ENCODE measurements at places on chromosomes 6 and 20.

DNA sequence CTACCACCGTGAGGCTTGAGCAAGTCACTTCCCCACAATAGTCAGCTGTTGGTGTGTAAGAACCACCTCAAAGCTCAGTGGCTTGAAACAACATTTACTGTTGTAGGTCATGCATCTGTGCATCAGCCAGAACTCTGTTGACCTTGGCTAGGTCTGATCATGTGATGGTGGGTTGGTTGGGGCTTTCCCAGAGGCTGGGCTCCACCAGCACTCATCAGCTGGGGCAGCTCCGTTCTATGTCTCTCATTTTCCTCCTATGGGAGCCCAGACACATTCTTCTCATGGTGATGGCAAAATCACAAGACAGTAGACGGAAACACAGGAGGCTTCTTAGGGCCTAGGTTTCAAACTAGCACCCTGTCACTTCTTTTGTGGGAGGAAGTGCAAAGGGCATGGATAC, 42.8 kb upstream of the PSMF1 start:
- H3K36me3 ChIP-seq = no peaks in the 10 kb centered on the region
- no peak overlapping the region for H3K4me3 ChIP-seq
- DNase-seq = no peak
- H3K27ac ChIP-seq = no peak overlapping the region

- peak within 1 kb of the TSS; percentile 67 for H3K4me3 ChIP-seq
- H3K4me1 ChIP-seq = peaks cover 21% of the 10 kb centered on the region
- peaks cover 48% of the 10 kb centered on the region for H3K27me3 ChIP-seq
- no peaks in the 10 kb centered on the region for H3K36me3 ChIP-seq
- H3K27ac ChIP-seq = no peak within 1 kb of the TSS
Observed at GRCh38 chr6:93419304-93420162, at the start of gene EPHA7. Gene EPHA7, minus strand, starts transcription at chr6:93419559. Its CDS starts 218 bp downstream, at chr6:93419341.

DNA sequence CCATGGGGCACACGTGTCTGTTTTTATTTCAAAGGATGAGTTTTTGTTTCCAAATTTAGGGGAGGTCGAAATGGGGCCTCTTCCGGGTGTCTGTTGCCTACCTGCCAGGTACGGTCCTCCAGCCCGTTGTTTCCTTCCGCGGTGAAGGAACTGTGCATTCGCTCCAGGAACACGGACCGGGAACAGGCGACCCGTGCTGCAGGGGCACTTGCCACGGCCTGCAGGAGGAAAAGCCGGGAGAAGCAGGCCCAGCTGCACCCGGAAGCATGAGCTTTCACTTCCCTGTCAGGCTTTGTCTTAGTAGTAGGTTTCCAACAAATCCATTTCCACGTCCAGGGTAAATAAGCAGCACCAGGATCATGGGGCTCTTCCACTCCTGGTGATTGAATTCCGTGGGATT, 17.0 kb upstream of the NPEPL1 start:
- peaks cover 72% of the 10 kb centered on the region for H3K36me3 ChIP-seq
- H3K4me1 ChIP-seq = no peaks in the 10 kb centered on the region
- H3K4me3 ChIP-seq = no peak overlapping the region

GRCh38 chr6:159184559-159184958, 15.4 kb downstream of the FNDC1 start:
- H3K4me3 ChIP-seq = no peak overlapping the region
- no peaks in the 10 kb centered on the region for H3K36me3 ChIP-seq
- H3K27me3 ChIP-seq = peaks cover 15% of the 10 kb centered on the region

GRCh38 chr6:38599966-38600550, 39.7 kb downstream of the BTBD9 start:
- H3K27me3 ChIP-seq = no peaks in the 10 kb centered on the region
- H3K36me3 ChIP-seq = peaks cover 6% of the 10 kb centered on the region

- no peaks in the 10 kb centered on the region for H3K36me3 ChIP-seq
- no peak overlapping the region for H3K4me3 ChIP-seq
- H3K4me1 ChIP-seq = peaks cover 13% of the 10 kb centered on the region
Observed at GRCh38 chr20:24149881-24150307, 161.3 kb upstream of the GGTLC1 start.

- H3K36me3 ChIP-seq = no peaks in the 10 kb centered on the region
- H3K4me1 ChIP-seq = peaks cover 5% of the 10 kb centered on the region
- peak; percentile 40 for DNase-seq
Observed at GRCh38 chr20:25987073-25987927, 290.6 kb upstream of the ZNF337 start.

- H3K27ac ChIP-seq = no peak overlapping the region
- peaks cover 2% of the 10 kb centered on the region for H3K36me3 ChIP-seq
- H3K27me3 ChIP-seq = peaks cover 3% of the 10 kb centered on the region
Observed at GRCh38 chr6:110822249-110822648, 7.0 kb upstream of the CDK19 start.

GRCh38 chr6:155495011-155495768, 39.6 kb upstream of the NOX3 start:
- no peak for DNase-seq
- no peaks in the 10 kb centered on the region for H3K27me3 ChIP-seq
- peaks cover 11% of the 10 kb centered on the region for H3K4me1 ChIP-seq
- no peak overlapping the region for H3K27ac ChIP-seq

GRCh38 chr20:31811796-31812728, 7.1 kb upstream of the MYLK2 start:
- no peak overlapping the region for H3K27ac ChIP-seq
- DNase-seq = no peak
- no peaks in the 10 kb centered on the region for H3K27me3 ChIP-seq
- H3K4me1 ChIP-seq = no peaks in the 10 kb centered on the region
- H3K4me3 ChIP-seq = no peak overlapping the region
- peaks cover 5% of the 10 kb centered on the region for H3K36me3 ChIP-seq

- H3K27me3 ChIP-seq = no peaks in the 10 kb centered on the region
- H3K4me3 ChIP-seq = no peak overlapping the region
- H3K4me1 ChIP-seq = peaks cover 4% of the 10 kb centered on the region
Observed at GRCh38 chr20:37973059-37973910, 60.0 kb downstream of the TTI1 start.

DNA sequence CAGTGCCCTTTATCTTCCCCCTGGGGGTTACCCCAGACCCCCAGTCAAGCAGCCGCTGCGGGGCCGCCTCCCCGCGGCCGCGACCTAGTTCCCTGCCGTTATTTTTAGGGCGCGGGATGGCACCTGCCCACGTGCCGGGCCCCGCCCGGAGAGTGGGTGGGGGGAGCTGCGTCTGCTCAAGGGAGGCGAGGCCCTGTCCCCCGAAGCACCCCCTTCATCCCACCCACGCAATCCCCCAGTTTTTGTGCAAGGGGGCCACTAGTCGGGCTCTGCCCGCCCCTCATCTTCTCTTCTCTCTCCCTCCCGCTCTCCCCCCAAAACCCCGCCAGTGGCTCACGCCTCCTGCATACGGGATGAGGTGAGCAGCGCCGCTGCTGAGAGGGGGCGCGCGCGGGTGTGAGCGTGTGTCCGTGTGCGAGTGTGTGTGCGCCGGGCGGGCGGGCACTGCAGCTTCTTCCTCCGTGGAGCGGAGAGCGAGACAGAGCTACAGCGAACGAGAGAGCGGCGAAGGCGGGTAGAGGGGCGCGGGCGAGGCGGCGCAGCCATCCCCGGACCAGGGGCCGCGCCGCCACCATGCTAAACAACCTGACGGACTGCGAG, at the start of gene SLC12A5:
Gene SLC12A5 (plus strand): TSS at position 444 of the 600 bp plus-strand sequence. CDS start 130 bp downstream, at position 574.
- H3K4me3 ChIP-seq = no peak within 1 kb of the TSS
- no peak within 1 kb of the TSS for H3K27ac ChIP-seq
- peaks cover 62% of the 10 kb centered on the region for H3K27me3 ChIP-seq
- H3K4me1 ChIP-seq = no peaks in the 10 kb centered on the region

DNA sequence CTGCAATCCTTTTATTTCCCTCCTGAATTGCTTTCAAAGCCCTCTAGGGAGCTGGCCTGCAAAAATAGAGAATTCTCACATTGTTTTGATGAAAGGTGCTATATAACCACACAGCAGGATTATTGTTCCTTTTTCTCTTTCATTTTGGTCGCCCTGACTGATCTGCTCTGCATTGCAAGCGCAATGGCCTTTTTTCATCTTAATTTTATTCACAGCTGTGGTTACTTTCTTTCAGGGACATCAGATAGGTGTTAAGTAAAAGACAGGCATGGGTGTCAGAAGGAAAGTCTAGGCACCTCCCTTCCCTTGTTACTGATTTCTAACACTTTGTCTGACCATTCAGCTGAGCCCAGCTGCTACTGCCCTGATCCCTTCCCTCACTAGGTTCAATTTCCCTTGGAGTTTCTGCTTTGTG, 850.5 kb upstream of the MAP3K7 start:
- no peaks in the 10 kb centered on the region for H3K27me3 ChIP-seq
- no peak for DNase-seq
- no peaks in the 10 kb centered on the region for H3K36me3 ChIP-seq
- no peak overlapping the region for H3K27ac ChIP-seq
- H3K4me3 ChIP-seq = no peak overlapping the region
- H3K4me1 ChIP-seq = peaks cover 3% of the 10 kb centered on the region

- H3K27me3 ChIP-seq = peaks cover 10% of the 10 kb centered on the region
- no peaks in the 10 kb centered on the region for H3K36me3 ChIP-seq
- no peak overlapping the region for H3K4me3 ChIP-seq
- DNase-seq = no peak
- H3K4me1 ChIP-seq = no peaks in the 10 kb centered on the region
Observed at GRCh38 chr20:53984356-53985149, 85.8 kb downstream of the BCAS1 start.

- no peak overlapping the region for H3K27ac ChIP-seq
- no peak overlapping the region for H3K4me3 ChIP-seq
- peaks cover 28% of the 10 kb centered on the region for H3K27me3 ChIP-seq
- H3K36me3 ChIP-seq = no peaks in the 10 kb centered on the region
Observed at GRCh38 chr6:87093651-87094050, 1.3 kb downstream of the CGA start.

DNA sequence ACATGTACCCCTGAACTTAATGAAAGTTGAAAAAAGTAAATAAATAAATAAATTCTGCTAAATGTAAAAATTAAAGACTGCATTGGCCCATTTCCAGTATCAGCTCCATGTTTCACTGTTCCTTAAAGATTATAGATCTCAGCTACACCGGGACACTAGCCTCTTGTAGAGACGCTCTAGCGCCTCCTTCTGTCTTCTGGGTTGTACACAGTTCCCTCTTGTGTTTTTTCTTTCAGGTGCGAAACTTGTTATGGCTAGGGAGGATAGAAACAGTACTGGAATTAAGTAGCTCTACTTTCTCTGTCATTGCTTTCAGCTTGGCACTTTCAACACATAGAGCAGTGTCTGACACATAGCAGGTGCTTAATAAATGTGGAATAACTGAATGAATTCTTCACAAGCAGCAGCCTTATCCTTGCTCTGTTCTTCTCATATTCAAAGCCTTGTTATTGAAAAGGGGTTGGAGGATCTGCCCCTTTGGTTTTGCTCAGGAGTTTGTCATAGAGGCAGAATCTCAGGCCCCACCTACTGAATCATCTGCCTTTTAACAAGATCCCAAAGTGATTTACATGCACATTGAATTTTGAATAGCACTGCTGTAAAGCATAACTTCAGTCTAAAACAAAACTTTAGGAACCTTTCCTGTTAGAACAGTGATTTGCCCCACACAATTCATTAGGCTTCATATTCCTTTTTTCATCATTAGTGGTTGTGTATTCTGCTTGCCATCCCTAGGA, 92.3 kb downstream of the FIG4 start:
- no peak overlapping the region for H3K27ac ChIP-seq
- H3K4me1 ChIP-seq = no peaks in the 10 kb centered on the region
- no peaks in the 10 kb centered on the region for H3K27me3 ChIP-seq
- no peak overlapping the region for H3K4me3 ChIP-seq
- H3K36me3 ChIP-seq = peaks cover 9% of the 10 kb centered on the region

GRCh38 chr20:58408603-58409246, 19.7 kb downstream of the VAPB start:
- H3K27ac ChIP-seq = peak overlapping the region; percentile 81
- DNase-seq = no peak
- peak overlapping the region; percentile 14 for H3K4me3 ChIP-seq
- no peaks in the 10 kb centered on the region for H3K27me3 ChIP-seq

- H3K4me1 ChIP-seq = peaks cover 34% of the 10 kb centered on the region
- peak overlapping the region; percentile 67 for H3K27ac ChIP-seq
- peaks cover 28% of the 10 kb centered on the region for H3K36me3 ChIP-seq
- DNase-seq = no peak
- no peaks in the 10 kb centered on the region for H3K27me3 ChIP-seq
- H3K4me3 ChIP-seq = peak overlapping the region; percentile 87
Observed at GRCh38 chr6:30913721-30914075, 340 bp upstream of the VARS2 start.

DNA sequence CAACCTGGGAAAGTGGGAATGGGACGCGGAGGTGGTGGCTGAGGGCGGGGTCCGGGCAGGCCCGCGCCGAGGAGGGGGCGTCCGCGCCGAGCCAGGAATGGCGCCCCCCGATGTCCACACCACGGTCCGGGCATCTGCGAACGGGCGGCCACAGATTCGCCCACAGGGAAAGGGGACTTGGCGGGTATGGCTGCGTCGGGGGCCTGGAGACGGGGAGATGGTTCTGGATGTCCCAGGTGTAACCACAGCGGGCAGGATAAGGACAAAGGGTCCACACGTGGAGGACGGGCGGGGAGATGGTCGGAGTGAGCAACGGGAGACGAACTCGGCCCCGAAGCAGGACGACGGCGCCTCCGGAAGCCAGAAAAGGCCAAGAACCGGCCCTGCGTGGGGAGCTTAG, 124.6 kb downstream of the WDR27 start:
- no peak overlapping the region for H3K27ac ChIP-seq
- no peak overlapping the region for H3K4me3 ChIP-seq
- H3K4me1 ChIP-seq = no peaks in the 10 kb centered on the region
- no peaks in the 10 kb centered on the region for H3K27me3 ChIP-seq
- H3K36me3 ChIP-seq = no peaks in the 10 kb centered on the region

GRCh38 chr6:139983555-139984276, 609.3 kb upstream of the CITED2 start:
- H3K4me3 ChIP-seq = no peak overlapping the region
- no peaks in the 10 kb centered on the region for H3K4me1 ChIP-seq
- DNase-seq = no peak
- H3K27me3 ChIP-seq = no peaks in the 10 kb centered on the region

GRCh38 chr20:20520776-20521175, 152.9 kb downstream of the INSM1 start:
- DNase-seq = no peak
- H3K36me3 ChIP-seq = peaks cover 32% of the 10 kb centered on the region
- H3K27me3 ChIP-seq = no peaks in the 10 kb centered on the region
- H3K27ac ChIP-seq = no peak overlapping the region
- no peak overlapping the region for H3K4me3 ChIP-seq

Data from activated CD4-positive, alpha-beta memory T cell treated with anti-CD3 and anti-CD28 coated beads, Interleukin-2, amount 10 ng/mL, durations not matched to agents 7 days and 5 days (primary cell).